Fibroblast of skin of right quadriceps (primary cell): ENCODE measurements at places on chromosomes 1 and 21.
A peak's percentile ranks its signal among the peaks of the same experiment; 100 is the strongest.

DNA sequence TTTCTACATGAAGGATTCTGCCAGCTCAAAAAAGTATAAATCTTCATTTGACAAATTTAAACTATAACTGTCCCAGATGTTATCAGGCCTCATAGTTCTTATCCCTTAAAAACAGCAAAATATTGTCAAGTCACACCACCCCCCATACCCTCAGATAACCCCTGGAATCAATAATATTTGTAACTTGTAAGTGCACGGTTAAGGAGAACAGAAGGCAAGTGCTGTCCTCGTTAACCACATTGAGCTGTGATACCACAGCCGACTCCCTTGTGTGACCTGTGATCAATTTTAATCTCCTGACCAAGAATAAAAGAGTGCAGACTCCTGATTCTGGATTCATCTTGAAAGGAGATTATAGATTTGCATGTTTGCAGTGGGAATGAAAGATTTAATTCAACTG is 310.7 kb downstream of the DPYD start:
- no peak for DNase-seq

GRCh38 chr1:222918801-222919477 is 104.1 kb downstream of the DISP1 start:
- peak; percentile 66 for DNase-seq

- DNase-seq: no peak
Measured at GRCh38 chr21:32163386-32163785, 115.5 kb downstream of the MIS18A start.

DNA sequence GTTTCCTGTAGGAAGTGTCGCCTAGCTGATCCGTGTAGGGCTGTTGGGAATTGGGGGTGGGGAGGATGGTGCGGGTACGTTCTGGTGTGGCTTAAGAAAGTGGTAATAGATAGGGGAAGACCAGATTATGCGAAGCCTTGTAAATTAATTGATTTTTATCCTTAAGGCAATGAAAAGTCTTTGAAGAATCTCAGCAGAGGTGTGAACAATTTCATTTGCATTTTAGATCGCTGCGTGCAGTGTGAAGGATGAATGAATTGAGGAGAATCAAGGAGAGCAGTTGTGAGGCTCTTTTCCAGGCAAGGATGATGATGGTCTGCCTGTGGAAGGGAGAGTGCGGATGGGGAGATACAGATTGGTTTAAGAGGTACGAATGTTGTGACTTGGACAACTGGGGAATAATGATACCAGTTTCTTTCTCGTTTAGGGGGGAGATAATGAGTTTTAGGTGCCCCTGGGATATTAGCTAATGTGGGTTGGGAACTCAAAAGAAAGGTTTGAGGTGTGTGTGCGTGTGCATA is 813 bp upstream of the DEDD start:
- no peak for DNase-seq

GRCh38 chr21:14522736-14523135 is 23.4 kb downstream of the SAMSN1 start:
- no peak for DNase-seq

- DNase-seq: no peak
Measured at GRCh38 chr1:29488086-29488793, 251.9 kb downstream of the PTPRU start.

GRCh38 chr1:198177546-198177945 is 20.7 kb downstream of the NEK7 start:
- DNase-seq: no peak

DNA sequence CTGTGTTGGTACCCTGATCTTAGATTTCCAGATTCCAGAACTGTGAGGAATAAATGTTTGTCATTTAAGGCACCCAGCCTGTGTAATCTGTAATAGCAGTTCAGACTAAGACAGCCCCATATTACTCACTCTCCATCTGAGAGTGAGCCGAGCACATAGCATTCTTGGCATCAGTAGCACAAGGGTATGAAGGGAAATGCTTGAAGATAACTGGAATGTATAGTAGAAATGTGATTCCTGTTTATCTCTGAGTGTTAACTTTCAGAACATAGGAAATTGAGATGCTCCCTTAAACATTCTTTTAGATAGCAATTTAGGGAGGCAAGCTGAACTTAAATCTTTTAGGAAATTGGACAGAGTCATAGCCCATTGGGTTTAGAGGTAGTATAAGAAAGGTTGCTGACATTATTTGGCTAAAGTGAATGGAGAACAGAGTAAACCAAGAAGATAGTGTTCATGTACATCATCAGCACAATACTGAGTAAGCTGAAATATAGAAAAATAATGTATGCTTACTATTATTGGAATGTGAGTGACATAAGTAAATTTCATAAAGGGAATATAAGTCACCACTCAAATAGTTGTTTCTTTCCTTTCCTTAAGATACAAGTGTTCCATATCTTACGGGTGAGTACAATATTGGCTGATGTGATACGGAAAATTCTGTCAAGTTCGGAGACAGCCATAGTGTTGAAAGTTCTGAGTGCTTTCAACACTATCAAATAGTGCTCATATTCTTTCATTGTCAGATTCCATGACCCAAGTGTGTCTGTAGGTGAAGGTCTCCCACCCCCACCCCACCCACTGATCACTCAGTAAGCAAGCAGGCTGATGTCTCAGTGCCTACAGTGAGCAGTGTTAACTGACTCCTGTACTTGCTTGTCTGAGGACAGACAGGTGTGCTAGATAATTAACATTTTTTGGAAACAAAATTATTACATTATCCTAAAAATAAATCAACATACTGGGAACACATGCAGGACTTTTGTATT is 73.7 kb downstream of the LRRC8D start:
- peak; percentile 95 for DNase-seq

DNA sequence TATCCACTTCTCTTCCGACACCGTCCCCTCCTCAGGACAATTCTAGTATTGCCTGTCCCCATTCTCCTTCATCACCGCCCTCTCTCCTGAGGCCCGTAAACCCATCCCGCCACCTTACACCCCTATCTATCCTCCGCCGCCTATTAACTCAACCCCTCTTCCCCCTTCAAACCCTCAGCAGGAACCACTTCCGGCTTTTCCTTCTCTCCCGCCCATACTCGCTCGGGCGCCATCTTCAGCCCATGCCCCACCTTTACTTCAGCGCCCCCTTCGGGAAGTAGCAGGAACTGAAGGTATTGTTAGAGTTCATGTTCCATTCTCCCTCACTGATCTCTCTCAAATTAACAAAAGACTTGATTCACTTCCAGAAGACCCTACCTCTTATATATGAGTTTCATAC is 31.6 kb downstream of the VN1R5 start:
- no peak for DNase-seq

DNA sequence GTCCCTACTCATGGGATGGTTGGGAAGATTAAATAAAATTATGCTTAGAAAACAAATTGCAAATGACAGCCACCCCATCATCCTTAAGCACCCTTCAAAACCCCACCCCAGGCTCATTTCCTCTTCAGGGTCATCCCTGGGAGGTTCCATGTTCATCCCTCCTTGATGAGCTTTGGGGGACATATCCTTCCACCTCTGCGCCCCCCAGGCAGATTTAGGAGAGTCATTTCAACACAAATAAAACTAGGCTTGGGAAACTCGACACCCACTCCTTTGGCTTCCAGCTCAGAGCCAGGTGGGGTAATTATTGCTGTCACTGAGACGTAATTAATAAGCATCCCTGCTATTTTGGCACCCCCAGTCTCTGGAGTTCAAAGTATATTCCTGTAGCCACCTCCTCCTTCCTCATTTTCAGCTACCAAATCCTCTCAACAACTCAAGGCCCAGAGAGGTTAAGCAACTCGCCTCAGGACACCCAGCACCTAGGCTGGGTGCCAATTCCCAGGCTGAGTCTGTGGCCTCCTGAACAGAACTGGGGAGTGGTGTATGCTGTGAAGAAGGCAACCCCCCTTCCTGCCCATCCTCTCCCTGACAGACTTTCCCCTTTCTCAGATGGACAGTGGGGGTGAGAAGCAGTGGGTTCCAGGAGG is 595 bp downstream of the CRYBG2 start:
- DNase-seq: no peak

DNA sequence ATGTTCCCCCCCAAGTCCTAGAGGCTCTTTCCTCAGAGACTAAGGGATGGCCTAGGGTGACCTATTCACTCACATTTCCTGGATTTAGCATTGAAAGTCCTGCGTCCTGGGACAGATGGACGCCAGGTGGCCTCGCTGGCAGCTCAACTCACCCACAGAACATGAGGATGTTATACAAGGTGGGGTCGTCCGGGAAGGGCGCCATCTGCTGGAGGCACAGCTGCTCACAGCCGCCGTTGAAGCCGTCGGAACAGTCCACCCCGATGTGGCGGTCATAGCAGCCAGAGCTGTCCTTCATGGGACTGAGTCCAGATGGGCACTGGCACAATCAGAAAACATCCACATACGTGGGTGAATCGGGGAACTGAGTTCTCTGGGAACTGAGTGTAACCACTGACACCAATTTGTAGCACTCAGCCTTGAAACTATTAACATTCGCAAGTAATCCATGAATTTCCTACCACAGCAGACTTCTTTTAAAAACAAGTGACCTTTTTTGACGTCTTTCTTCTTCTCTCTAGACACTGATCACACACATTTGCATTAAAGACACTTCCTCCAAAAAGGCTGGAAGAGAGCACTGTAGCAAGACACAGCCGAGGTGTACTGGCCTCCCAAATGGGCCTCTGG is 215.4 kb downstream of the ASTN1 start:
- DNase-seq: peak; percentile 46

GRCh38 chr1:54460861-54461387 is 54.7 kb upstream of the SSBP3 start:
- DNase-seq: no peak

GRCh38 chr1:45326627-45327623 is at the start of gene HPDL:
HPDL (plus strand) TSS chr1:45326895; CDS start chr1:45327149, 254 bp downstream.
- peak; percentile 60 for DNase-seq

DNA sequence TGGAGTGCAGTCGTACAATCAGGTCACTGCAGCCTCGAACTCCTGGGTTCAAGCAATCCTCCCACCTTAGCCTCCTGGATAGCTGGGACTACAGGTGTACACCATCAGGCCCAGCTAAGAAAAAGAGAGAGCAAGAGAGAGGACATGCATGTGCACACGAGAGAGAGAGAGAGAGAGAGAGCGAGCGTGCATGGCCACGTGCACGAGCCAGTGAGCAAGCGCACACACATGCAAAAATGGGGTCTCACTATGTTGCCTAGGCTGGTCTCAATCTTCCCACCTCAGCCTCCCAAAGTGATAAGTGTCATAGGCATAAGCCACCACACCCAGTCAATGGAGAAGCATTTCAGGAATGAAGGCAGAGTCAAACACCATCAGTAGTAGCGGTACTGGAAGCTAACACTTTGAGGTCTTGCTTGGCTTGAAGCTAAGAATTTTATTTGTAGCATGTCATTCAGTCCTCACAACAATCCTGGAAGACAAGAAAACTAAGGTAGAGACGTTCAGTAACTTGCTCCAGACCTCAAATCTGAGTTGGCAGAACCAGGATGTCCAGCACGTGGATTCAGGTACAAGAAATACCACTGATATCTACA is 14.5 kb downstream of the GNB1 start:
- DNase-seq: peak; percentile 43

- DNase-seq: peak; percentile 54
Measured at GRCh38 chr1:167059045-167059808, 30.9 kb downstream of the GPA33 start.

GRCh38 chr1:240138867-240139266 is 47.2 kb downstream of the FMN2 start:
- DNase-seq: no peak

DNA sequence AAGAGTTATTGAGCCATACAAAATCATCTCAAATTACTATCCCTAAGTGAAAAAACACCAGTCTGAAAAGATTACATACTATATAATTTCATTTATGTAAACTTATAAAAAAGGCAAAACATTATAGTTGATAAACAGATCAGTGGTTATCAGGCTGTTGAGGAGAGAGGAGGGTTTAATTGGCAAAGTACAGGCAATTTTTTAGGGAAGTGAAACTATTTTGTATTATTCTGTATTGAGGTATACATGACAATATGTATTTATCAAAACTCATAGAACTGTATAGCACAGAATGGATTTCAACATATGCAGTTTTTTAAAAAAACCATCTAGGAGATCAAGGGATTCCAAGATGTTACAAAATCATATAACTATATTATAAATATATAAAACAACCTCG is 403.7 kb downstream of the LTN1 start:
- no peak for DNase-seq

DNA sequence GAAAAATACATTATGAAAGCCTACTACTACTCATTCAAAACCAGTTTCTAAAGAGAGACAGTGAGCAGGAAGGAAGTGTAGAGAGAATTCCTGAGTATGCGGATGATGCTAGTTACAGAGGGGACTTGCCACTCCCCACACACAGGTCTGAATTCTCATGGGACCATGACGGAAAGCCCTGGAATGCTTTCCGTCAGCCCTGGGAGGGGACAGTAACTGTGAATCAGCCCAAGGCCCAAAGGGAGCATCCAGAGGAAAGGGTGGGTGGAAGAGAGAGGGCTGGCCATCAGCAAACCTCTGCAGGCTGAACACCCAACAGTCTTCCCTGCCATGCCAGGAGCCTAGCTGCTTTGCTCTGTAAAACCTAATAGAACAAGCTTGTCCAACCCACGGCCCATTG is 36.4 kb downstream of the RCSD1 start:
- DNase-seq: peak; percentile 92

DNA sequence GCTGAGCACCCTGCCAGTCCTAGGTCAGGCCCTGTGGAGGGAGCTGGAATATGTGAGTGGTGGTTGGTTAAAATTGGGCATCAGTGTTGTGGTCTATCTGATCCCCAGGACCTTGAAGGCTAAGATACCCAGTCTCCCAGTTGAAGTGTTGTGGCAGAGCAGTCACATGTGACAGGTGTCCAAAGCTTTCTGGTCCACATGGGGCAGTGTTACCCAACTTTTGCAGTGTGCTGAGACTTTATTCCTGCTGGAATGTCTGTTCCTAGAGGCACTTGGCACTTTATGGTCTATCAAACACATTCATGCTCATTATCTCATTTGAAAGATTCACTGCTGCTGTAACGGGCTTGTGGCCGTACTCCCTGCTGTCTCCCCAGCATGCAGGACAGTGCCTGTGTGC is 21.0 kb upstream of the LORICRIN start:
- DNase-seq: no peak

DNA sequence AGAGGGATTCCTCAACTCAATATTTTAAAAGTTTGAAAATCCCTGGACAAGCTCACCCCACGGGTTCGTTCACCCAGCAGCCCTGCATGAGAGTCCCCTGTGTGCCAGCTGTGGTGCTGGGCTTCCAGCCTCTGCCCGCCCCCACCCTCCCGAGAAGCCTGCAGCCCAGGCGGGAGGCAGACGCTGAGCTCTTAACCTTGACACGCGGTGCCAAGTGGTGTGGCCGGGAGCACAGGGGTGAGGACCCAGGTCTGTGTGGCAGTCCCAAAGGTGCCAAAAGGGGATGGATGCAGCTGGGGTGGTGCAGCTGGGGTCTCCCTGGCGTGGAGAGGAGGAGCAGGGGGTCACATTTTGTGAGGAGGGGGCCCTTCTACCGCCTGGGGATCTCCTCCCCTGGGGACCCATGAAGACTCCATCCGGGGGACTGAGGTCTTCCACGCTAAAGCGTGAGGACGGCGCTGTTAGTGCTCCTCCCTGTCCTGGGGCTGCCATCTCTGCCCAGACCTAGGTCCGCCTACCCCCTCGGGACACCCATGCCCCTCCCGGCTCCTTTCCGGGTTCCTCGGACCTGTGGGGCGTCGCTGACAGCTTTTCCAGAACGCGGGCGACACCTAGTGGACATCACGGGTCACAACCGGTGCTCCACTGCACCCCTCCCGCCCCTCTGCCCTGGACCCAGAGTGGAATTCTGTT is 12.9 kb downstream of the PLA2G2F start:
- peak; percentile 72 for DNase-seq
